SK-N-SH (cell line): ENCODE measurements at places on chromosomes 3 and 15.

- no peak for DNase-seq
These were observed 42.2 kb upstream of the GNB5 start for GRCh38 chr15:52233405-52233804.

DNA sequence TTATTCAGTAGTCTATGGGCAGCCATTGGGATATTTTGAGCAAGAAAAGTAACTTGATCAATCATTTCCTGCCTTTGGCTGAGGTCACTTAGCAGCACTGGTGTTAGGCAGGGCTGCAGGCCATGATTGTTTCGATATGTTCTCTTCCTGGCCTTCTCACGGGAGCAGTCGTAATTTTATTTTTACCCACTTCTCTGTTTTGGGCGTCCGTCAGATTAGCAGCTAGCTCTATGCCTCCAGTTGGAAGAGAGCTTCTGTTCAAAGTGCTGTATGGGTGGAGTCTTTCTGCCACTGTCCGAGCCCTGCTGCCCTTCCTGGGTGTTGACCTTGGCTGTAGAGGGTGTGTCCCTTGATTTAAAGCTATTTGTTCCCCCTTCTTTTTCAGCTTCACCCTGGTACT, 123.4 kb upstream of the ROPN1 start:
- no peak for DNase-seq

GRCh38 chr3:7309641-7310102, 448.8 kb downstream of the GRM7 start:
- no peak for DNase-seq

DNA sequence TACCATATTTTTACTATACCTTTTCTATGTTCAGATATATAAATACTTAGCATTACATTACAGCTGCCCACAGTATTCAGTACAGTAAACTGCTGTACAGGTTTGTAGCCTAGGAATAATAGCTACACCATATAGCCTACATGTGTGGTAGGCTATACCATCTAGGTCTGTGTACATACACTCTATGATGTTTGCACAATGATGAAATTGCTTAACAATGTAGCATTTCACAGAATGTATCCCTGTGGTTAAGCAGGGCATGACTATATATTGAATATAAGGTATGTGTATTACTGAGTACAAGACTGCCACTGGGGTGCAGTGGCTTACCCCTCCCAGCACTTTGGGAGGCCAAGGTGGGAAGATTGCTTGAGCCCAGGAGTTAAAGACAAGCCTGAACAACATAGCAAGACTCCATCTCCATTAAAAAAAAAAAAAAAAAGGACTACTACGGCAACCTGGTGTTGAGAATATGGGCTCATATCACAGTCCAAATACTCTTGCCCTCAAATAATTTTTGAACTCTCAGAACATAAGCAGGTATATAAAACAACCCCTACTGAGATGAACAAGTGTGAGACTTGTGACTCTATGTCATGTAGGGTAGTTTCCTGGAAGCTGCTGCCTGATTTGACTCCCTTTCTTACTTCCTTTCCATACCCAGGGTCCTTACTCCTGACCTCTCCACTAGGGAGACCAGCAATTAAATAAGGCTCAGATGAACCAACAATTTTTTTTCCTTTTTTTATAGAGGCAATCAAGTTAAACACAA, 4.8 kb downstream of the PPP1R14D start:
- no peak for DNase-seq

DNA sequence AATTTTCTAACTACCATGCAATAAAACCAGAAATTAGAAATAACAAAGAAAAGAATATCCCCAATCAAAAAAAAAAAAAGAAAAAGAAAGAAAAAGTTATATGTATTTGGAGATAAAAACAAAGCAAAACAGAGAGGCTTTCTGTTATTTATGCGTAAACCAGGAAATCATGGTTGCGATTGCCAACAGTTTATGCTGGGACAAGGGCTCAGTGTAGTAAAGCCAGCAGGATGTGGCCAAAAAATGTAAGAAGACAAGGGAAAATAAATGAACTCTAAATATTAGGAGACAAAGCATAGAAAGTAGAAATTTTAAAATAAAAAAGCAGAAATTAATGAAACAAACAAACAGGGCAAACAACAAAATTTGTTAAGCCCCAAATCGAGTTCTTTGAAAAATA, 27.2 kb upstream of the GOLGA8J start:
- no peak for DNase-seq

- DNase-seq = no peak
These were observed 128.2 kb downstream of the ZNF621 start for GRCh38 chr3:40653001-40653400.

- no peak for DNase-seq
These were observed 152.7 kb upstream of the ICE2 start for GRCh38 chr15:60631620-60632019.

GRCh38 chr3:11567516-11568467, 75.9 kb downstream of the VGLL4 start:
- DNase-seq = no peak

DNA sequence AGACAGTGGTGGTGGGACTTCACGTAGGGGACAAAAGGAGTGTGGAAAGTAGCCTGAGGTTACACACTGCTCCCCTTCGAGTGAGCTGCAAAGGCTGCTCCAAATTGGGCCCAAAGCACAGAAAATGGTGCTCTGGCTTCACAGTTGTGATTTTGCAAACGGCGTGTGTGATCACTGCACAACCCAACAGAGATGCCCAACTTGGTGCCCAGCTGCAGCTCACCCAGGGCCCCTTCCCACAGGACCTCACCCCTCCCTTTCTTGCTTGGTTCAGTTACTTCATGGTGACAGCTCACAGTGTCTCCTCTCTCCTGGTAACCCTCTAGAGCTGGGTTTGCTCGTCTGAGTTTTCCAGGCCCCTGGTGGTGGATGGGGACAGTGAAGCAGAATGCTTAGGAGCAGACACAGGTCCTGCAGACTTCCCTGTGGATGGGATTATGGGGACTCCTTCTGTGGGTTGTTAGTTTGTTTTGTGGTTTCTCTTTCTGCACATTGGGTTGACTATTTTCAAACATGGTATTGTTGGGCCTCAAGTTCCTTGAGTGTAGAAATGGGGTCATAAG, 98.3 kb downstream of the TOP2B start:
- DNase-seq = no peak

DNA sequence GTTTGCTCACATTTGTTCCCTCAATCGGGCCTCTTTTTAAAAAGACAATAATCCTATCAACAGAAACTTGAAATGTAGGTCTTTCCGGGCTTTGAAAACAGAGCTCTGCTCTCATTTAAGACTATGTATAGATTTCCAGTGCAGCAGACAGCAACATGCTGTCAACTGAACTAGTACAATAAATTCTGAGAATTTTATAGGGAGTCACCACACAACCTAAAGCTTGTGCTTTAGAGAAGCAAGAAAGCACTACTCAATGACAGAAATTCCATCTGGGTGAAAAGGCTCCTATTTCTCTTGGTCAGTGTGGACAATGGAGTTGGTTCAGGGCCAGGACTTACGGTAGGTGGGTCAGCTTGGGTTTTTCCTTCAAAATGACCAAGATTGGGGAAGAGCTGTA, 583.5 kb downstream of the ROBO1 start:
- no peak for DNase-seq

- no peak for DNase-seq
These were observed 55.0 kb upstream of the EPHB3 start for GRCh38 chr3:184506561-184506991.

DNA sequence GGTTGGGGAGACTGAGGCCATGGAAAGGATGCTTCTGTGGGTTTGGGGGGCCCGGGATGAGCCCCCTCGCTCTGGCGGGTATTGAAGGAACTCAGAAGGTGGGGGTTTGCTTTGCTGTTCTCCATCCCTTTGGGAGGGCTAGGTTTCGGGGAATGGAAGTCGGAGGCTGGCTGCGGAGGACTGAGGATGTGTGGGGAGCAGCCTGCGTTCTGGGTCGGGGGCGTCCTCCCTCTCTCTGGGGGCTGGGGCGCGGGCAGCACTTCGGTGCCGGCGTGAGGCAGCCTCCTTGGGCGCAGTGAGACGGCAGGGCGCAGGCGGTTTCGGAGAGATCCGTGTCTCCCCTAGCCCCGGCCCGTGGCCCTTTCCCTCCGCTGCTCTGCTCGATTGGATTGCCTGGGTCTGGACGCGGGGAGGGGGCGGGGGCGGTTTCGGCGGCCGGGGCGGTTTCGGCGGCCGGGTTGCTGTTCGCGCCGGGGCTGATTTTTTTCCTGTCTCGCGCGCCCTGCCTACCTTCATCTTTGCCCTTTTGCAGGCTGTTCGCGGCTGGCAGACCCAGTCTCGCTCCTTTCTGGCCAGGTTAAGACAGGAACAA, 1.4 kb downstream of the PTPRG start:
- DNase-seq = peak; percentile 60

DNA sequence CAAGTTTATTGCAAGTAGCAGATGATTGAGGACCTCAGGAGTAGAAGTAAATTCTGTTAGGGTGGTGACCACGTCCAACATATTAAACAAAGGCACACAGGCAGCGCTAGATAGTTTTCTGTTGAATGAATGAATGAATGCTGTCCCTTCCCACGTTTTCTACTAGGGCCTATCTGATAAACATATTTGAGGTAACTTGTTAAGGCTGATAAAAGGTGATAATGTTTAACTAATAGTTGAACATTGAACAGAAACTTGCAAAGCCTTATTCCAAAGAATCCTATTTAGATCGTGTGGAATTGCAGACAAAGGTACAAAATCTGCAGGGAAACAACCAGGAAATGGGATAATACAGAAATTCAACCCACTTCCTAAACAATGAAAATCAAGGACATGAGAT, 559.5 kb upstream of the SEMA6D start:
- no peak for DNase-seq

- no peak for DNase-seq
These were observed 16.0 kb downstream of the DNAJC19 start for GRCh38 chr3:180973543-180973942.

GRCh38 chr15:100695048-100695447, 92.7 kb downstream of the ASB7 start:
- no peak for DNase-seq

DNA sequence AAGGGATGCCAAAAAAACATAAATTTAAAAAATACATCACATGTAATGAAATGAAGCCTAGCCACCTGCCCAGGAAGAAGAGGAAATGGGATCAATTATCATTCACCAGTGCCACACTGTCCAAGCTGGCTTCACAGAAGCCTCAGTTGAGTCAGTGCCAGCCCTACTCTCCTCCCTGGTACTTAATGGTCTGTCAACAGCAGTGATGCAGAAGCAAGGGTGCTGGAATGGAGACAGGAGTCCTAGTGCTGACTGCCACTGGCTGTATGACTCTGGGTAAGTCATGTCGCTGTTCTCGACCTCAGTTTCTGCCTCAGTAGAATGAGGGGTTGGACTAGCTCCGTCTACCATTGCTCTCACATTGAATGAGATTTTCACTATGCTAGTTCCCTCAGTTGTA, 78.5 kb upstream of the LARS2 start:
- no peak for DNase-seq

DNA sequence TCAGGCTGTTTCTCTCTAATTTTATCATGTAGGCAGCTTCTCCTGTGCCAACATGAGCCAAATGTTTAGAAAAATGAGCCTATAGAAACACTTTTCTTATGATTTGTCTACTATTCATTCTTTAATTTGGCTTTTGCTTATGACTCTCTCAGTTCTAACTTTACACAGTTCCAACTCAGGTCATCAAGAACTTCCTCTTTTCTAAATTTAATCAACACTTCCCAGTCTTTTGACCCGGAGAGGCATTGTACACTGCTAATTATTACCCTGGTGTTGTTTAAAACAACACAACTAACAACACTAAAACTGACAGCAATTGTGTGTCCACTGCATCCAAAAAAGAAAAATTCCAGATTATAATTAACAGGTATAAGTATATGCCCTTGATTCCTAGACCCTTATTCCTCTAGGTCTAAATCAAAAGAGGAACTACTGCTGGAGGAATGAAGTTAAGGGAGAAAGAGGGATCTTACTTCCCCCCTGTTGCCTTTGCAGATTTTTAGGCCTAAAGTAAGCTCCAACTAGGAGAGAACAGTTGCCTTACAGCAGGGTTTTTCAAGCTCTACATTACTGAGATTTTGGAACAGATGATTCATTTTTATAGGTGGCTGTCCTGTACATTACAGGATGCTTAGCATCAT, 332.2 kb upstream of the GOLIM4 start:
- DNase-seq = no peak

DNA sequence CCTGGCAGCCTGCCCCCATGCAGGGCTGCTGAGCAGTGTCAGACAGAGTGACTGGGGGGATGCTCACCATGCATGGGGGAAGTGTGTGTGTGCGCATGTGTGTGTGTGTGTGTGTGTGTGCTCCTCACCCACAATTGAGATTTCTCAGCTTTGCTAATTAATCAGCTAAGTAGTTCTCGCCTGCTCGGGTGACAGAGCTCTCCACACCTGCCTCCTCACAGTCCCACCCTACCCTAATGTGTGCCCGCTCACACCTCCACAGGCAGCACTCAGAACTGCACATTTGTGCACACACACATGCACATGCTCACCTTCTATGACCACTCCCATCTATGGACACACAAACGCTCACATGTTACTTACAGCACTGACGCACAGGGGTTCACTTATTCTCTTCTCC, 37.3 kb downstream of the CACNA2D2 start:
- DNase-seq = no peak

- DNase-seq = peak; percentile 34
These were observed 2.1 kb downstream of the EPHB1 start for GRCh38 chr3:134797057-134797740.

- DNase-seq = no peak
These were observed 56.9 kb upstream of the MEF2A start for GRCh38 chr15:99508852-99509251.

DNA sequence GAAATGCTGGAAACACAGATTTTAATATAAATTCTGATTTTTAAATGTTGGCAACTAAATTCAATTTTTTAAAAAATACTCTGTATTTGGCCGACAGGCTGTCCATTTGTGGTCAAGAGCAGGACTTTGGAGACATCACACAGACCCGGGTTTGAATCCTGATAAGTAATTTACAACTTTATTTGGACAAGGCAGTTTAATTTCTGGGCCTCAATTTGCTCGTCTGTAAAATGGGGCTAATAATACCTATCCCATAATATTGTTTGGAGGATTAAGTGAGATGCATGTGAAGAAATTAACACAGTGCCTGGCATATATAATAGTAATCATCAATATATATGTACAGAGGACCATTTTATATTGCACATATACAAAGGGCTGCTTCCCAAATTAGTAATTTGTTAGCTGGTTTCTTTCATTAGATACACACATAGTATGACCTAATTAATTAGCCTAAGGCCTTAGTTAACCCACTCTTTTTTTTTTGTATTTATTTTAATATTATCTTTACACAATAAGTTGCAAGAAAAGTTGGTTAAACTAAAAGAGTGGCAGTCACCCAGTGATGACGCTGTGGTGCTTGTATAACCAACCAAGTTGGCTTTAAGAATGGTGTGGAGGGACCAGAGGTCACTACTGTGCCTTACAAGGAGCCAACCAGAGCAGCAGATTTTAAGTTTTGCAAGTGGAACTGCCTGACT, 665 bp downstream of the PIGB start:
- no peak for DNase-seq

GRCh38 chr3:193996641-193997089, 139.3 kb upstream of the HES1 start:
- DNase-seq = no peak

- DNase-seq = no peak
These were observed 499 bp downstream of the RABL3 start for GRCh38 chr3:120741837-120742197.

- peak; percentile 36 for DNase-seq
These were observed 97.2 kb downstream of the LRTM1 start for GRCh38 chr3:54830658-54831057.

GRCh38 chr3:183158551-183159006, 4.0 kb downstream of the LAMP3 start:
- DNase-seq = no peak
